Stimulated activated CD4-positive, alpha-beta T cell treated with anti-CD3 and anti-CD28 coated beads, Interleukin-1b, Interleukin-23, amount 100 ng/mL, for 4 hours (primary cell): ENCODE measurements at places on chromosomes 1 and 21.

- no peak for DNase-seq
Observed at GRCh38 chr1:246138781-246139180, 368.3 kb downstream of the SMYD3 start.

DNA sequence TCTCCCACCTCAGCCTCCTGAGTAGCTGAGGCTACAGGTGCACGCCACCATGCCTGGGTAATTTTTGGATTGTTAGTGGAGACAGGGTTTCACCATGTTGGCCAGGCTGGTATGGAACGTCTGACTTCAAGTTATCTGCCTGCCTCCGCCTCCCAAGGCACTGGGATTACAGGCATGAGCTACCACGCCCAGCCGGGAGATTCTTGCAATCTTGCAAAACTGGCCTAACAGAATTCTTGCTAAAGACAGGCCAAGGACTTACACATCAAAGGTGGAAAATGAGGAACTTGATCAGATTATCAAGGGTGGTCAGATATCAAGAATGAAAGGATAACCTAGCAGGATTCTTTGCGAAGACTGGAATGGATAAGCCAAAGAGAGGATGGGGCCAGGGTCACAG, 98.3 kb upstream of the TIAM1 start:
- DNase-seq = no peak

- no peak for DNase-seq
Observed at GRCh38 chr1:29789221-29789909, 553.0 kb downstream of the PTPRU start.

DNA sequence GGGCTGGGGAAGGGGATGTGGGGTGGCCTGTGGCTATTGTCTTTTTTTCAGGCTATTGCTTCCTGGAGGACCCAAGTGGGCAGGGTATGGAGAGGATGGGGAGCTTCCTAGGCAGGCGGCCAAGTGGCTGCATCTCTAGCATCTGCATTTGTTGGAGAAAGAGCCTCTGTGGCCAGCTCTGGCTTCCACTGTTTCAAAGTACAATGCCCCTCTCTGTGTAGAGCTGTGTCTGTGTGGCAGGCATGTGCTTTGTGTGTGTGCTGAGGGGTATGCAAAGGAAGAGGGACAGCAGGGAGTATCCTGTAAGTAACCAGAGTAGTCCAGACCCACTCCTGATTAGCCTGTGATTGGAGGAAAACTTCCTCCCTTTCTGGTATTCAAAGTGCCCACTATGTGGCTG, 40.6 kb downstream of the KCNA2 start:
- DNase-seq = no peak

GRCh38 chr1:37255136-37255795, 219.1 kb upstream of the ZC3H12A start:
- no peak for DNase-seq

- DNase-seq = no peak
Observed at GRCh38 chr1:234958706-234959657, 169.7 kb downstream of the TOMM20 start.

DNA sequence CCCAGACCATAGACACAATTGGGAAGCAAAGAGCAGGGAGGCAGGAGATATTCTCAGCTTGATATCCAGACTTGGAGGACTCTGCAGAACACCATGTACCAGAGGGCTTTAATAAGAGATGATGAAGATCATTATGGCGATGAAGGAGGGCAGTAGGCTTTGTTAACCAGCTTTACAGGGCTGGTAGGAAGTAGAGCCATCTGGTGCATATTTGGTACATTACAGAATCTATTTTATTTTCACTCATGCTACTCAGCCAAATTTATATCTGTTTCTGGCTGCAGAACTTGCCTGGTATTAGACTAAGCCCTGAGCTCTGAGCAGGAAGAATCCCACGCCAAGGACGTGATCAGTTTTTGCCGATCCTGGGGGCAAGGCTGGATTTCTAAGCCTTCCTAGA, 61.8 kb upstream of the SYT6 start:
- no peak for DNase-seq

DNA sequence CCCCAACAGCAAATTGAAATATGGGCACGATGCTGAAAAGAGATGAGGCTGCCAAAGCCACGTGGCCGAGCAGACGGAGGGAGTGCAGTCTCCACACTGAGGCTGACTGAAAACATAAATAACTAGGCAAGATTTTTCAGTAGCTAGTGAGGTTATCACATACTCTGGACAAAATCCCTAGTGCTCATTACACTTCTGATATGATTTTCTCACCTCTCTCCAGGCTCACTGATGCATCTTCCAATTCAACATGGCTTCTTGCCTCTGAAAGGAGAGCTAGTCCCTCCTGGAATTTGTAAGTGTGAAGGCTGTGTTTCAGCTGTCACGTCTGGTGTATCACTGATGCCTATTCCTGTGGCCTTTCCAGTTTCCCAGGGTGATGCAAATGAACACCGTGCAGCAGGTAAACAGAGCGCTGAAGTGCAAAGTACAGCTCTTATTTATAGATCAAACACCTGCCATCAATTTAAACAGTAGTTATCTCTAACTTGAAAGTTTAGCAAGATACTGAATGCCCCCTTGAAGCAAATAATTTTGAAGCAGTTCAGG, 656.1 kb downstream of the KIF26B start:
- DNase-seq = no peak

DNA sequence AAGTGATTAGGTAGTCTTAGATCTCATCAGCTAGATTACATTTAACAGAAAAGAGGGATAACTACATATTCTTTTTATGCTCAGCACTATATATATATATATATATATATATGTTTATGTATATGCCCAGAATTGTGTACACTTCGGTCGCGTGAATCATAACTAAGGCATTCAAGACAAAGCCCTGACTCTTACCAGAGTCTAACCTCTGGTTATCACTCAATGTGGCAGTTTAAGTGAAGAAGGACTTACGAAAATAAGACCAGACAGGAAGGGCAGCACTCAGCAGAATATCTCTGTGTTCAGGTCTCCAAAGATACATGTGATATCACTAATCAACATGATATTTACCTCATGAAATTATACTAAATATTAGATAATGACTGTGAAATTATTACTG, 1326.7 kb downstream of the MRPL39 start:
- DNase-seq = no peak

DNA sequence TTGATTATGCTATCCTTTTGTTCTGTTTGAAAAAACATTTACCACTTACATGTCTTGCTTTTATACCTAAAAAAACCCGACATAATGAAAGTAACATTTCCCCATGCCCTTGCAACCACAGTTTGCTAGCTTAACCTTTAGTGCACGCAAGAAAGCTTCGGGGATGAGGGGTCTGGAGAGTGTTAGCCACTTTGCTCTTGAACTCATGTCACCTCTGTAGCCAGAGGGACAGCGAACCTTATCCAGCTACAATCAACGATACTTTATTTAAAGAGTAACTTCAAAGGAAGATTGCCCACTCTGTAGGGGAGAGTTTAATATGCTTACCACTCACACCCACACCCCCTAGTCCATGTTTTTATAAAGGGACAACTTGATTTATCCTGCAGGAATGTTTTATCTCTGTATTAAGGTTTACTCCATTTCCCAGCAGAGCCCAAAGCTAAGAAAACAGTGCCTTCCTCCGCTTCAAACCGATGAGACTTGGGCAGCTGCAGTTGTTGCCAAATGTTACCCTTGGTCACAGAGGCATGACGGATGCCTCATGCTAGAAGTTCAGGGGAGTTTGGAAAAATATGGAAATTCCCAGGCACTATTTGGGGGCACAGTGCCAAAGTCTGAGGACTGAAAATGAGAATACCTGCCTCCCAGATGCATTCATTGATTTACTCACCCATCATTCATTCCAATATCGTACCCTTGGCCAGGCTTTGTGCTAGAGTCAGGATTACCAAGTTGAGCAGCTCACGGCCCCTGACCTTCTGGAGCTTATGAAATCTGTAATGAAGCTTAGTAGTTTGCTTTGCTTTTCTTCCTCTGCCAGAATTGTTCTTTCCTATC, 61.4 kb upstream of the VCAM1 start:
- DNase-seq = no peak

- DNase-seq = no peak
Observed at GRCh38 chr1:61152066-61152465, 69.7 kb downstream of the NFIA start.

- DNase-seq = no peak
Observed at GRCh38 chr1:180156631-180157091, 2.0 kb downstream of the QSOX1 start.

DNA sequence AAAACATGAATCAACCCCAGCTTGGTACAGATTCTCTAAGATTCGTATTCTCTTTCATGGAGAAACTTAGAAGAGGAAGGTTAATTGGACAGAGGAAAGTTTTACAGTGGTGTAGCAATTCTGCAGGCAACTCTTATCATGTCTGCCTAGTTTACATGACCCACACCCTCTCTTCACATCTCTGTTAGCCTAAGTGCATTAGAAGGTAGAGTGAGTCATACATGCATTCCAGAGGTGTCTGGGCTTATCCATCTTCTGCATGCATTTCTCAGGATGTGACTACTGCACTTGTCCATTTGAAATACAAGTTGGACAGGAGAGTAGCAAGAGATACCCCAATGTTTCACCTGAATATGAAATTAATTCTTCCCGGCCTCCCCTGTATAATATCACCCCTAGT, 578.4 kb upstream of the NCAM2 start:
- no peak for DNase-seq

- no peak for DNase-seq
Observed at GRCh38 chr1:207361889-207362288, 40.4 kb downstream of the CD55 start.

DNA sequence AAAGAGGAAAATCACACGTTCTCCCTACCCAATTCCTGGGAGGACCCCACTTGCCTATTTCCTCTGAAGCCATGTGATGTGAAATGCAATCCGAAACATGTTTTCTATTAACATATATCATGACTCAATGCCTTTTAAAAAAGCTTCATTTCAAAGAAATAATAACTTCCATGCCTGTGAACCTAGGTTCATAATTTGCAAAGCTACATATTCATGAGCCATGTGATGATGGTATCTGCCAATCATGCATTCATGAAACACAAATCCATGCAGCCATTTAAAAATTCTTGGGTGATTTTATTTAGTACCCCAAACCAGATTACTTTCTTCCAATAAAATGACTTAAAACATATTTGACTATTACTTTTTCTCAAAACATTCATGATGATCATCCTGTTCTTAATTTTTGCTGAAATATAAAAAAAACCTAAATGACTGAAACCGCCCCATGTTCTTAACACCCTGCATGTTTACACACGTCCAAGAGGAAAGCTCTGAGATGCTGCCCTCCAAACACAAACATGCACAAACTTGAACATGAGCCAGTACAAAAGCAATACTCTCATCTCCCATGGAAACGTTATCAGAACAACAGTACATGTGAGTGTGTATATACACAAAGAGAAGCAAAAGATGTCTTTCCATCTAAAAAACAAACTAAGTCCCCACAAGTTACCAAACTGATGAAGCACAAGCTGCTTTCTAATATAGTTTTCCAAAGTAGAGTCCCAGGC, 140.1 kb downstream of the TGFBR3 start:
- DNase-seq = no peak

DNA sequence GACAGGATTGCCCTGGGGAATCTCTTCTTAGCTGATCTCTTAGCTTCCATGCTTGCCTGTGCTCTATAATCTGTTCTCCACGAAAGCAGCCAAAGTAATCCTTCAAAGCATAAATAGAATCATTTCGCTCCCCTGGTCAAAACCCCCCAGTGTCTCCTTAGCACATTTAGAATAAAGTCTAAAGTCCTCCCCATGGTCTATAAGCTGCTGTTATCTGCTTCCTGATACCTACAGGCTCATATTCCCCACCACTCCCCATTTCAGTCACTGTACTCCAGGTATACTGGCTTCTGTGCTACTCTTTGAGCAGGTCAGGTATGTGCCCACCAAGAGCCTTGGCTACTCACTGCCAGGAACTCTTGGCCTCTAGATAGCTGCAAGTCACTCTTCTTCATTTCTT, 2.9 kb downstream of the S100A12 start:
- no peak for DNase-seq

DNA sequence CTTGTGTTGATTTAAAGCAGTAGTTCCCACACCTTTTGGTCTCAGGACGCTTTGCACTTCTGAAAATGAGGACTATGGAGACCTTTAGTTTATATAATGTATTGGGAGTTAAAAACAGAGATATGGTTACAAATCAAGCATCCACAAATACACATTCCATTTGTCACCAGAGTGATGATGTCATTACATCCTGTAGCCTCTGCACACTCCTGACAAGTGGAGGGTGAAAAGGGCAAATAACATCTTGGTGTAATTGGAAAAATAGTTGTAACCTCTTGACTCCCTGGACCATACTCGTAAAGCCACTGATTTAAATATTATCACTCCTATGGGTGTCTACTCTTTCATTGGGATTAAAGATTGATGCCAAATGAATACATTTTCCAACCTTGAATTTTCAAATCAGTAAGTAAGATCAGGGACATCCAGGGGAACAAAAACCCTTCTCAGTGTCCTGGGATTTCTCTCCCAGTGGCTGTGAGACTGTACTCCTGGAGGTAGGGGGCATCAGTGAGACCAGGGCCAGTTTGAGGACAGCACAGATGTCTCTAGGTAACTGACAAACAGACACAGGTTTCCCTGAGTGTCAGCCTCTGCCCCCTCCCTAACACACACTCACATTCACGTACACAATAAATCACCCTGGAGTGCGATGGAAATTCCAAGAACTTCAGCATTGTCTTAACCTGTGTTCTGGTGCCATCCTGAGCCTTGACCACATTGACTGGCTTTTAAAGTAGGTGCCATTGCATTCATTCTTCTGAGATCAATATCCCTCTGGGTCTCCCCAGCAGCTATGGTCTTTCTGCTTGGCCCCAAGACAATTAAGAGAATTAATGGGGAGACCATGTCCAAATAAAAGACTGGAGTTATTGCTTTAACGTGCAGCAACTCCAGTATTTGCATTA, 63.0 kb downstream of the NR5A2 start:
- no peak for DNase-seq

DNA sequence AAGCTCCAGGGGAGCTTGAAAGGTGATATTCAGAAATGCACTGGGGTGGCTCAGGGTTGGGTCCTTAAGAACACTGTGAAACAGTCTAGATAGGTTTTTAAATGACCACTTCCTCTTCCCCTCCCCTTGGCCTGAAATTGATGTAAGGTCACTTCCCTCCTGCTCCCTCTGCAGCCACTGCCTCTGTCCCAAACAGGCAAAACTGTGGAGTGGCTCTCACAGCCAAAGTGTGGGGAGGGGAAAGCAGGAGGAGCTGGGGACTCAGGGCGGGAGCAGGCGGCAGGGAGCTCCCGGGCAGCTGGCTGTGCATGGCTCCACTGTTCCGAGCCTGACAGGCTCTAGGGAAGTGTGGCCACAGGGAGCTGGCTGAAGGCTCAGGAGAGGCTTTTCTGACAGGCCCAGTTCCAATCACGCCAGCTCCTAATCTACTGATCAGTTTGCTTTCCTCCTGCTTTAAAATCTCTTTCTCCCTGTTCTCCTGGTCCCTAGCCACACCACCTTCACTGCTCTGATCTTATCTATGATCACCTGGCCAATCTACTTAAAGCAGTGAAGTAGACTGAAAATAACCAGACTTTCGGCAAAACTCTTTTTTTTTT, 5.1 kb upstream of the CSRP1 start:
- DNase-seq = no peak

- DNase-seq = no peak
Observed at GRCh38 chr1:185292237-185292636, 24.8 kb downstream of the IVNS1ABP start.

- no peak for DNase-seq
Observed at GRCh38 chr1:199123615-199124014, 484.8 kb downstream of the PTPRC start.

GRCh38 chr1:216905137-216905536, 181.9 kb upstream of the ESRRG start:
- no peak for DNase-seq
